Mammary epithelial cell (primary cell): ENCODE measurements at places on chromosomes 3 and 15.

DNA sequence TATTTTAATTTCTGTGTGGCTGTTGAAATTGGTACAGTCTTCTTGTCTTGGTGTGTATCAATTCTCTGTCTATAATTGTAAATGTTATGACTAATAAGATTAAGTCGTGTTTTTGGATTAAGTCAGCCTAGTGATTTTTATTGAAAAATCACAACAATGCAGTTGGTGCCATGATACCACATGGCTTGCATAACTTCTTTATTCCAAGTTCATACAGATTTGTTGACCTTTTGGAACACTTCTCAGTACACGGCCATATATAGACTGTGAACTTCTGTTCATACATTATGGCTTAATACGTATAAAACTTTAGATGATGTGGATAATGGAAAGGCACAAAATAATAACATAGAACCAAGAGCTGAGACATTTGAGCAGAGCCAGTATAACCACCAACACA, 121.2 kb upstream of the NAALADL2 start:
- DNase-seq = no peak

- DNase-seq = no peak
Measured at GRCh38 chr3:182375916-182376315, 417.4 kb upstream of the ATP11B start.

DNA sequence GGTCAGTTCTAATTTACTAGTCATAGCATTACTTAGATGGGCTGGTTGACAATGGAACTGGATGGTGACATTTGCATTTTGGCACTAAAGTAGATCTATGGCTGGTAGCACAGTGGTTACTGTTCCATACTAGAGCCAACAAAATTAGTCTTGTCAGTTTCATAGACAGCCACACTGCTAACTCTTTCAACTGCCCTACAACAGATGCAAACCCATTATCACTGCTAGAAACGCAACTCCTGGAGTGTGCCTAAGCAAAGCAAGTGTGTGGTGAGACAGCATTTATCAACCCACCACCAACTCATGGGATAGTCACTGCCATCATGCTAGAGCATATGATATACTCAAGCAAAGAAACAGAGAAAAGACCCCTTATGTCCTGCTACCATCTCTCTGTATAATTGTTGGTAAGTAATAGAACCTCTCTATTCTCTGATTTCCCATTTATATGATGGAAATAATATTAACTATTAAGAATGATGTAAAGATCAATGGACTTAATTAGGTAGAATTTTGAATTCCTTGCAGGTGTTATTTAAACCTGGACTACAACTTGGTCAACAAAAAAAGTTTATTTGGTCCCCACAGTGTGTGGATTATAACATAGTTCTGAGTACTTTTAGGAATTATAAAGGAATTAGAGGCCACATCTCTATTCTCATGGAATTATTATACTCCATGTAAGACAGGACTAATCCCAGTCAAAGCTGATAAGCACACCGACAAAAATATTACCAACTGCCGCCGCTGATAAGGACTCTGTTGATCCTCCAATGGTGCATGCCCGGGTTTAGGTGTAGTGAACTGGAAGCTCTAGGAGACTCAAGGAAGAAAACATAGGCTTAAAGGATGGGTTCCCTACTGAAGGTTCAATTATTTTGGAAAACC, 19.9 kb upstream of the ABHD5 start:
- no peak for DNase-seq

DNA sequence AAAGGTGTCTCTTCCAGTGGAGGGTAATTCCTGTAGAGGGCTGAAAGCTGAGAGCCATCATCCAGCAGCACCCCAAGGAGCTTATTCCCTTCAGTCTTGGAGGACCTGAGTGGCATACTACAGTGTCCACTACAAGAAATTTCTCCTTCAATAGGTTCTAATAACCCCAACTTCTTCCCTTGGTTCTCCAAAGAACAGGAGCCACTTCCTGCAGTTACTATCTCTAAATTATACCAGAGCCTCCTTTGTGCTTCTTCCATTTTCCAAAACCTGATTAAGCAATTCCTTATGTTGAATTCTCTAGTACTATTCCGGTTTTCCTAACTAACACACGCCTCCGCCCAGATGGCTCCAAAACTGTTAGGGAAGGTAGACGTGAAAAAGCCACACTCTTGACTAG, 50.4 kb downstream of the DCLK3 start:
- DNase-seq = no peak

DNA sequence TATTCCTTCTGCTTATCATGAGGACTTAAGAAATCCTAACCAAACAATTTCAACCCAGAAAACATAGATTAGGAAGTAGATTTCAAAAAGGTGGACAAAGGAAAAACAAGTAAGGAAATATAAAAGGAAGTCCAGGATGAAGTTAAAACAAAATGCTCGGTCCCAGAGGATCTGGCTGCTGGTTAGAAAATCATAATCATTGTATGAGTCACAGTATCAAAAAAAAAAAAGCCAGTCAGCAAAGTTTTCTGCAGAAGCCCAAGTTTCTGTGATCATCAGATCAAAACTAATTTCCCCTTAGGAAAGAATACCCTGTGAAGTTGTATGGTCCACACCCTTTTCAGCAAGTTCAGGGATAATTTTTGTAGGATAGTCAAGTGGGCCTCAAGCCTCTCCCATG, 43.0 kb upstream of the LRTM1 start:
- DNase-seq = no peak

DNA sequence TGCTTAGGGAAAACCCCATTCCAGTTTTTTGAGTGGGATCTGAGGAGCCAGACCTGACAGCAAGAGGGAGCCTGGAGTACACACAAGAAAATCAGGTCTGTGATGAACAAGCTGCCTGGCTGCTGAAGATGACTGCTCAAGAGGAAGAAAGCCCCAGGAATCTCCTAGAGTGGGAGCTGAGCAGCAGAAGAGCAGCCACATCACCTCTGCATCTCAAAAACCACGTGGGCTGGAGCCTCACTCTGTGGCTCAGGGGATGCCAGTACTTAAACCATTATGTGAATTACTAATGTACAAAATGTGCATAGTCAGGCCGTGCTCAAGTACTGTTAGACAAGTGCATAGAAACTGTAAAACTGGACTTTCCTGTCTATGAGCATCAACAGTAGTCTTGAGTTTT, 52.4 kb downstream of the SLC9A9 start:
- DNase-seq = no peak

DNA sequence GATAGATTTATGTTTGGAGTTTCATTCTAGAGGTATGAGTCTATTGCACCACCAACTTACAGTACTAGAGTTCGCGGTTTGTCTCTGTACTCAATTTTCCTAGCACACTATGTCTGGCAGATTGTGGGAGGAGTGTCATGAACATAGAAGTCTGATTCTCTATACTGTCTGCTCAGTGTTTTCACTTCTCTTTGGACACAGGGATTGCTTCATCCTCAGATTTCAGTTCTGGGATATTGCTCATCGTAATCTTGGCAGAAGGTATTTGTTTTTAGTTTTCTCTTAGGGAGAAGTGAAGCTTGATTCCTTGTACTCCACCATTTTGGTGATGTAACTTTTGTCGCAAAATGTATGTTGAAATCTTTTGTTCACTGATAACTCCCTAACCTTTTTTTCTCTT, 27.8 kb upstream of the AZI2 start:
- DNase-seq = peak; percentile 5

DNA sequence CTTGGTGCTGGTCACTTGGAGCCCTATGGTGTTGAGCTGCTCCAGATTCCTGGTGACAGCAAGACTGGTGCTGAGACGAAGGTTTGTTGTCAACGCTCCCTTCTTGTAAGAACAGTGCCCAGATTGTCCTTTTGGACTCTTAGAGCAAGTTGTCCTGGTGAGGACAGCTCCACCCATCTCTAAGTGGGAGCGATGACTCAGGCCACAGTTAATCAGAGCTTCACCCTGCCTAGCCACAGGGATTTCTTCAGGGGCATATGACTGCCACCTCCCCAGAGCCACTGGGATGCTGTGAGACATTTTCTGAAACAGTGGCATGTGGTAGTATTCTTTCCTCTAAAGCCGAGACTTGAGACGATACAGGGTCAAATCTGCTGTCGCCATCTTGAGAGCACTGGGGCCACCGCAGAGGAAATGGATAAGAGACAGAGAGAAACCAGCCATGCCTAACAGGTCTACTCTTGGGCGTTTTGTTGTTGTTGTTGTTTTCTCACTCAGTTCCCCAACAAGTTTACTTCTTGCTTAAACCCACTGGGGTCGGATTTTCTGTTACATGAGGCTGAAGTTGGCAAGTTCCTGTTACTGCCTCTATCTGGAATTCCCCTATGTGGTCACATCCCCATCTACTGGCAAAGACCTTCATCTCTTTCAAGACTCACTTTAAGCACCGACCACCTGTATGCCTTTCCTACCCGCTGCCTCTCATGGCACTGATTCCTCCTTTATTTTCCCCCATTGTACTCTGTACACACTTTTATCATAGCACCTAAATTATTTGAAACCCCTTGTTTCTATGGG, 16.0 kb upstream of the PCOLCE2 start:
- DNase-seq = peak; percentile 71

DNA sequence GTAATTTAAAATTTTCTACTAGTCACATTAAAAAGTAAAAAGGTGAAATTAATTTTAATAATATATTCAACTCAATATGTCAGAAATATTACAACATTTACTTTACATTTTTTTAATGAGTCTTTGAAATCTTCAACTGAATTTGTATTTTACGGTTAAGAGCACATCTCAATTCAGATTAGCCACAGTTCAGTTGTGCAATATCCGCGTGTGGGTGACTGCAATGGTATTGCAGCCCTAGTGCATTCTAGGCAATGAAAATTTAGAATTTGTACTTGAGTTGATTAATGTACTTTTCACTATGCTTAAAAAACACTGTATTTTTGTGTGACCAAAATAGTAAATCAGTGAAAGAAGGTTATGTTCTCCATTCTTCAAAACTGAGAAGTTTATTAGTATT, 57.3 kb downstream of the CEP63 start:
- DNase-seq = no peak

DNA sequence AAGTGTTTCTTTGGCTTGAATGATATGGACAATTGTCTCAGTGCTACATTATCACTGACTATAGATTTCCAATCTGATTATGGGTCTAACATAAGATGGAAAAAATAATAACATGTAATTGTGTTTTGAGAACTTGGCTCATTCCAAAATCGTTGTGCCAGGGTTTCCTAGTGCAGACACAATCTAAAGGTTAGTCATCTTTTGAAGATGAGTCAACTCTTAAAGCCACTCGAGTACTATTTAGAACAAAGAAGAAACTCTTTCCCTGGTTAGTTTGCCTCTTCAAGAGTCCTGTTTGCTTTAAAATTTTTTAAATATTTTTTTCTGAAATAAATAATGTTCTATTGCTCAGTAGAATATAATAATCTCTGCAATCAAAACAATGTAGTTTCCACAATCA, 301.0 kb downstream of the CADM2 start:
- DNase-seq = no peak

DNA sequence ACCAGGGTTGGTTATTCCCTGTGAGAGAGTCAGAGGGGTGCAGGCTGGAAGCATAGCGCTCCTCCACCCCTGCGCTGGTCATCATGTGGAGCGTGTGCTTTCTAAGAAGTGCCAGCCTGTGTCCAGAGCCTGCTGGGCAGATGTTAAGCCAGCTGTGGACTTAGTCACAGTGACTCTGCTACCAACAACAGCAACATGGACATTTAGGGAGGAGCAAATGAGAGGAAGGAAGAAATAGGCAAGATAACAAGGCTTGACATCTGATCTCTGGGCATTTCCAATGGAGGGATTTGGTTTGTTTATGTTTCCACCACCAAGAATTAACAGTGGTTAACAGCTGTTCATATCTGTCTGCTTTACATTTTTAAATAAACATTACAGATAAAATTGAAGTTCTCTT, 36.4 kb upstream of the MYZAP start:
- no peak for DNase-seq

DNA sequence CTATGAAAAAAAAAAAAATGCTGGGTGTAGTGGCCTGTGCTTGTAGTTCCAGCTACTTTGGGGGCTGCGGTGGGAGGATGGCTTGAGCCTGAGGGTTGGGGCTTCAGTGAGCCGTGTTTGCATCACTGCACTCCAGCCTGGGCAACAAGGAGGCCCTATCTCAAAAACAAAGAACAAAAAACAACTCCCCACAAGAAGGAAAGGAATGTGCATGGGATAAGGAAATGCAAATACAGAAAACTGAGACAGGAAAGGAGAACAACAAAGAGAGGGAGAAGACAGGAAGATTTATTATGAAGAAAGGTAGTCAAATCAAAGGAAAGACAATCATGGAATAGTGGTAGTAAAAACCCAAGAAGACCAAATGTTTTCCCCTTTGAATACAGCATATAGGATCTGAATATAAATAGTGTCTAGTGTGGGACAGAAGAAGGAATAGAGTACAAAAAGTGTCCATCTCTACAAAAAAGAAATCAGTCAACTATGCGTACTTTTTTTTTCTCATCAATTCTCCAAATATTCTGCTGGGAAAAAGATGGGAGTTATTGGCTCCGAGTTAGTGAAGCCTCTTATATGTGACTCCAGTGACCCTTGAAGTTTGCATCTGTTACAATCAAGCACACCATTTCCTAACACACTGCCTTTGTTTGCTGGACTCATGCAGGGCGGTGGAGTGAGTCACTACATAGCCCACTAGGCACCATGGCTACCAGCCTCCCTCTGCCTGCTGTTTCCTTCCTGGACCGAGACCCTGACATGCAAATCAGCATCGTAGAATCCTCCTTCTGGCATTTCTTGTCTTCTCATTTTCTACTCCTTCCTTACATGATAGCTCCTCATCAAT, 101.2 kb upstream of the PTX3 start:
- no peak for DNase-seq

GRCh38 chr3:177498037-177498857, 301.0 kb upstream of the TBL1XR1 start:
- peak; percentile 88 for DNase-seq

DNA sequence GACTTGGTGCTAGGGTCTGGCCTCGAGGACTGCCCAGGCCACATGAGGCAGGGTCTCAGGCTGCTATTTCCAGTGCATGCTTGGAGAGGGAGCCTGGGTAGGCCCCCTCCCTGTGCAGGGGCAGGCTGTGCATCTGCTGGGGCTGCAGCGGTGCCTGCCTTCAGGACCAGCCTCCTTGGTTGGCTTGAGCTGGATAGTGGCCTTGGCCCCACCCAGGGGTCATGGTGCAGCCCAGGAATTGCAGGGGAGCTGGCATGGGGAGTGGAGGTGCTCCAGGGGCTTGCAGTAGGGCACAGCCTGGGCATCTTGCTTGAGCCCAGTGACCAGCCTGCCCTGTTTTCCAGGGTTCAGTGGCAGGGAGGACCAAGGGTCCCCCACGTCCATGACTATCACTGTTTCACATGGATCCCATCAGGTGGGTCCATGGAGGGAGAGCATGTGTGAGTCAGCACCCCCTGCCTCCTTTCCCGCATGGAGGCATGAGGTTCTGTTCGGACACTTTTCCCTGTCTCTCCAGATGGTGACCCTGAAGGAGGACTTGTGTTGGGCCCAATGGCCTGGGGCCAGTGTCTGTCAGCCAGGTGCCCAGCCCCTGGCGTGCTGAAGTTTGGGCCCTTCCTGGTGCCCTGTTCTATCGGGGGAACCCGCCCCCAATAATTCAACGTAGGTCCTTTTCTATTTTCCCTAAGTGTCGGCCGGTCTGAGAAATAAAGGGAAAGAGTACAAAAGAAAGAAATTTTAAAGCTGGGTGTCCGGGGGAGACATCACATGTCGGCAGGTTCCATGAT, 218.6 kb downstream of the SNRPN start:
- no peak for DNase-seq
